ENCODE measurements at places on chromosomes 6 and 20.

DNA sequence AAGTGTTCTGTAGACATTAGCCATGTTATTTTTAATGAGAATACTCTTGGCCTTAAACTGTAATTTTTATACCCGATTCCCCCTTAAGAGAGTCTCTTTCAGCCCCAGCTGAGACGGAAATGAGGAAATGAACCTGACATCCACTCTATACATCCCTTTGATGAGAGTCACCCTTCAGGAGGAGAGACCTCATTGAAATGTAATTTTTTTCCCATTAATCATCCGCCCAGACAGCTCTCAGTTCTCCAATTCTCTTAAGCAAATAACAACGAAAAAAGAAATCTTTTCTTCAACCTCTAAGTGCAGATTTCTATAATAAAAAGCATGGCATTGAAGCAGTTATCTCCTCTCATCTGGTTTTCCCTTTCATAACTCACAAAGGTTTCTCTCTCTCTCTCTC, 243.8 kb upstream of the PMEPA1 start:
- no peak for DNase-seq

- no peak for DNase-seq
Observed at GRCh38 chr20:45781391-45781931, 10.2 kb downstream of the WFDC3 start.

GRCh38 chr20:14986026-14986655, 648.7 kb upstream of the FLRT3 start:
- DNase-seq = no peak

- DNase-seq = no peak
Observed at GRCh38 chr20:13139459-13140150, 81.5 kb upstream of the ISM1 start.

GRCh38 chr20:10637563-10637962, 36.2 kb downstream of the JAG1 start:
- no peak for DNase-seq

DNA sequence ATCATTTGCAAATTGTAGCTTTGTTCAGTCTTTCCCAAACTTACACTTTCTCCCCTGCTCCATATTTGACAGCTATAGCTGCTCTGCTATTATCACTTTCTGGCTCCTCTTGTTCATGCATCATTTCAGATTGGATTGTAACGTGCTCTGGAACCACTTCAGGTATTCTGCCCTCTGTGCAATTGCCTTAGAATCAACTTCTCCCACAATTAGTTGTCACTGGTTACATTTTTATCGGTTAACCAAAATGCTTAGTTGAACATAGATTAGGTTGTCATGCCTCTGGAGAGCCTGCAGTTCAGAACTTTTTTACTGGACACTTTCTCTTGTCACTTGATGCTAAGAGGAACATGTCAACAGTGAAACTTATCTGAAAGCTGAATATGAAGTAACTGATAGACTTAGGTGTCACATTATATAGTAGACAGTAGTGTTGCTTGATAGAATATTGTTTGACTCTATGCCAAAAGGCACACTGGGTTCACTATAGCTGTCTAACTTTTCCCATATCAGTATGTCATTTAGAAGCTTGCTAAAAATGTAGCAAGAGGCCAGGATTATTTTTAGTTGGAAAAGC, 127.7 kb upstream of the PTPRK start:
- no peak for DNase-seq
